ENCODE measurements at places on chromosomes 6 and 20.

DNA sequence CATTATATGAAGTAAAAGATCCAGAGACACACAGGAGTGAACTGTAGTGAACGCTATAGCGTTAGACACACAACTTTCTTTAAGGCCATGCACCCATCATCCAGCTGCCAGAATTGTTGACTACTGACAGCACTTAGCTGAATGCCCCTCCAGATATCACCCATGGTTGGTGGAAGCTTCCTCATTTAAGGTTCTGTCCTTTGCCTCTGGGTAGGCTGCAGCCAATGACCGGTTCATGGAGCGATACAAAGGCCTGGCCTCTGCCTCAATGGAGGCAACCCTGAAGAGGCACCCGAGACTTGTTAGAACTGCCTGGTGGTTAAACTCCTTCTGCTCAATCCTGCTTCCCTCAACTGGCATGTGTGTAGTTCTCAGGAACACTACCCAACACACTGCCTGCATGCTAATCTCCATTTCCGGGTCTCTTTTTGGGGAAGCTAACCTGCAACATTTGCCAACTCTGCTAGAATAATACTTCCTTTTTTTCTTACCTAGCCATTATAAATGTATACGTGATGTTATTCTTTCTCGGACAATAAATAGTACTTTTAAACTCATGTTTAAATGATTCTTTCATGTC lies 49.8 kb upstream of the THEMIS start:
- no peak for DNase-seq

DNA sequence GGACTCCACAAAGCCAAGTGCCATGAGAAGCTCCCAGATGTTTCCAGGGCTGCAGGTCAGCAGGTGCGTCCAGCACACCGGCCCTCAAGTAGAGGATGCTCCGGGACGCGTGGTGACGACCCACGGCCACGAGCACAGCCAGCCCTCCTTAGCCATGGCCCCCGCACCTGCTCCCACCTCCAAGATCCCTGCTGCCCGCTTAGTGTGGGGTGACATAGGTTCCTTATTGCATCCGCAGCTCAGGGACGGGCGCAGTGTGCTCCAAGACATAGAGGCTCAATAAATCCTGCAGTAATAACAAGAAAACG lies 138.1 kb upstream of the RPS6KA2 start:
- no peak for DNase-seq

DNA sequence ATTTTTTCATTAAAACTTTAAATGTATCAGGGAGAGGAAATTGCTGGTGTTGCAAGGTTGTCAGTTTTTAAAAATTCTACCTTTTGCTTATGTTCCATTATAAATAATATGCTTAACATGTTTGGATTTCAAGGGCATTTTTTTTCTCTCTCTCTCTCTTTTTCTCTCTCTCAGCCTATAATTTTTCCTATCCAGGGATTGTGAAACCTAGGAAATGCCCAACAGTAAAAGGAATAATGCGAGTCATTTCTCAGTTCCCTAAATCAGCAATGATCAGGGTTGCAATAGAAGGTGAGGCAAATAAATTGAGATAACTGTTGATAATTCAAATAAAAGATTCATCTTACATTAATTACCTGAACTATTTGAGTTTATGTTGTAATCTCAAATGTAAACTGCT lies 53.2 kb upstream of the IFNGR1 start:
- no peak for DNase-seq

- DNase-seq: no peak
Measured at GRCh38 chr6:7821426-7821825, 89.2 kb downstream of the TXNDC5 start.

DNA sequence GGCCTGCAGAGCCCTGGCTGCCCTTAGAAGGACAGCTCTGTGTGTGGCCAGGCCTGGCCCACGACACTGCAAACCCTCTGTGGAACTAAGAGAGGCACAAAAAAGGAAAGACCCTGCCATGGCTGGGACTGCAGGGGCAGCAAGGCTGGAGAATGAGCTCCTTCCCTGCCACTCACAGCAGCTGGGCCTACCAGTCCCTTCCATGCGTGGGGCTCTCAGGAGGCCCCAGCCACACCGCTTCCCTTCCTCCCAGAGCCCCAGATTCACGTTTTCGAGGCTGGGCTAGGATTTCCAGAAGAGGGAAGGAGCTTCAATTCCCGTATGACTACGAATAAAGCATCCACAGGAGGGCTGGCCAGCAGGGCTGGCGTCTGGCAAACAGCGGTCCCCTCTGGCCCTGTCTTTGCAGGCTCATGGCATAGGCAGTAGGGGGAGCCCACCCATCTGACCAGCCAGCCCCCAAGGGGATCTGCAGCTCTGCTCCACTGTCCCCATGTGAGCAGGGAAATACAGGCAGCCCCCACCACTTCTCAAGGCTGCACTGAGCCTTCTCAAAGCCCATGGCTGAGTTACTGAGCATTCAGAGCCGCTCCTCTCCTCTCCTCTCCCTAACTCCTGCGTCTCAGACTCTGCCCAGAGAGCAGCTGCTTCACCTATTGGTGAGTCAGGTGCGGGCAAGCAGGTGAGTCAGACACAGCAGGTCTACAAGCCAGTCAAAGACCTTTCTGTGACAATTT lies 53.1 kb downstream of the NINL start:
- DNase-seq: no peak

- DNase-seq: no peak
Measured at GRCh38 chr6:152164957-152165356, 357.5 kb downstream of the ESR1 start.

- no peak for DNase-seq
Measured at GRCh38 chr6:6319952-6320811, at the start of gene F13A1. Gene F13A1 (minus strand): TSS chr6:6320662. CDS start chr6:6318664, 1,998 bp downstream.

DNA sequence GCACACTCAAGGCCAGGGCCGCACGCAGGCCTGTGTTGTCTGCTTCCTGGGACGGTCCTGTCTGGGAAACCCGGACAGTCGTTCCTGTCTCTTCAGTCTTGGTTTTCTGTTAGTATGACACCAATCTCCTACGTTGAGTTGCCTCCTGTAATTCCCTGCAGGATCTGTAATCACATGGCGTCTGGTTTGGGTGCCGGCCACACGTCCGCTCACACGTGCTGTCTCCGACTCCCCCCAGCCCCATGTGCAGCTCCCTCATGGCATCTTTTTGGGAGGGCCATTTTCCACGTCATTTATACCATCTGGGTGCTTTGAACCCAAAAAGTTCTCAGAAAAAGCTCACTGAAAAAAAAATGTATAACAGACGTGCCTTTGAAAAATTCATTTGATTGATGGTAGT lies 23.2 kb downstream of the DLL1 start:
- no peak for DNase-seq

DNA sequence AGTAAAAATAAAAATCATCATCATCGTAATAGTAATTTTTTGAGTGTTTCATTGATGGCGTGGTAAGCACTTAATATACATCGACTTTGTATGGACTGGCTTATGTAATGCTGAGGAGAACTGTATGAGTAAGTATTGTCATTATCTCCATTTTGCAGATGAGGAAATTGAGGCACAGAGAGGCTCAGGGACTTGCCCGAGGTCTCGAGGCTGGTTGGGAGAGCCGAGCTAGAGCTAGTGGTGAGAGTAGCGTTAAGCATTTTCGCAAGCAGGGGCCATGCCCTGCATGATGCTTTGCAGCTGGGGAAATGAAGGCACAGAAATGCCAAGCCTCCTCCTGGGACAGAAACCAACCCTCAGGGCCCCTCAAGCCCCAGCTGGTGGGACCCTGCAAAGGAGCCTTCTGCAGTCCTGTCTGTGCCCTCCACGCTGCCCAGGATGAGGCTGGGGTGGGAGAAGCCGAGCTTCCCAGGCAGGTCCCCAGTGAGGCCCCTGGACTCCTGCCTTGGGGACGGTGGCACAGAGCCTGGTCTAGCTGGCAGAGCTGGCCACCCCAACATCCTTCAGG lies 31.1 kb upstream of the STX16 start:
- no peak for DNase-seq

DNA sequence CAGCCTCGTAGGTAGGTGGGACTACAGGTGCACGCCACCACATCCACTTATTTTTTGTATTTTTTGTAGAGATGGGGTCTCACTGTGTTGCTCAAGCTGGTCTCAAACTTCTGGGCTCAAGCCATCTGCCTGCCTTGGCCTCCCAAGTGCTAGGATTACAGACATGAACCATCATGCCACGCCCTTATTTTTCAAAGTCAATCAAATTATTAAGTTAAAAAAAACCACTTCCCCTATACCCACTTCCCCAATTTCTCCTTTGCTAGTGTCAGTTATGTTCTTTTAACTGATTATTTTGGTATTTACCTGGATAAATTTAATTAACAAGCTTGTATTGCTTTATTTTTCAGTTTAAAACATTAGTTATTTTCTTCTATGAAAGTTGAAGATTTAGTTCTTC lies 49.6 kb downstream of the RIOK1 start:
- no peak for DNase-seq

DNA sequence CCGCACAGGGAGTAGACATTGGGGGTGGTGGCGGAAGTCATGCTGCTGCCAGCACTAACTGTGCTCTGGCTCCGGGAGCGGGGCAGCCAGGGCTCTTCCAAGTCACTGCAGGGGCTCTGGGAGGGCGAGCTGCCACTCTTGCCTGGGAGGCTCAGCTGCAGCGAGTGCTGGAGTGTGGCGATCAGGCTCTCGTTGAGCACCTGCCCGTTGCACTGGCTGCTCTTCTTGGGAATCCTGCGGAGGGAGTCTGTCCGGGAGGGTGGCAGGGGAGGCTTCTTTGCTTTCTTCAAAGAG lies 28.0 kb downstream of the HEBP2 start:
- DNase-seq: no peak

DNA sequence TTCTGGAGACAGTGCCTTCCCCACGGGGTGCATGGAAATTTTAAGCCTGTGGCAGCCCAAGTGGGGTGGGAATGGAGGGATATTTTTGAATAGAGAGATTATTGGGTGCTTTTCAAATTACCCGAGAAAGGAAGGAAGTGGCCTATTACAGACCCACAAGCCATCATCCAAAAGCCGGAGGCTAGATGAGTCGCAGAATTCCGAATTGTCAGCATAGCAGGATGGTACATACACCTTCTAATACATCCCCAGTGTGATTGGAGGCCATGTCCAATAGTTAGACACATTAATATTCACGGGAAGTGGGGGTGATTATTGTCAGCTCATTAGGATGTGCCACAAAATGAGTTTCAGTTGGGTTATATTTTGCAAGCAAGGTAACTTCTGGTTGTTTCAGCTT lies 133.0 kb downstream of the FIG4 start:
- no peak for DNase-seq

GRCh38 chr6:136541395-136541794 lies 8.8 kb downstream of the MAP7 start:
- no peak for DNase-seq

GRCh38 chr6:103142902-103143301 lies 1716.8 kb downstream of the HACE1 start:
- DNase-seq: no peak

- no peak for DNase-seq
Measured at GRCh38 chr20:37921341-37921929, 18.5 kb downstream of the VSTM2L start.

DNA sequence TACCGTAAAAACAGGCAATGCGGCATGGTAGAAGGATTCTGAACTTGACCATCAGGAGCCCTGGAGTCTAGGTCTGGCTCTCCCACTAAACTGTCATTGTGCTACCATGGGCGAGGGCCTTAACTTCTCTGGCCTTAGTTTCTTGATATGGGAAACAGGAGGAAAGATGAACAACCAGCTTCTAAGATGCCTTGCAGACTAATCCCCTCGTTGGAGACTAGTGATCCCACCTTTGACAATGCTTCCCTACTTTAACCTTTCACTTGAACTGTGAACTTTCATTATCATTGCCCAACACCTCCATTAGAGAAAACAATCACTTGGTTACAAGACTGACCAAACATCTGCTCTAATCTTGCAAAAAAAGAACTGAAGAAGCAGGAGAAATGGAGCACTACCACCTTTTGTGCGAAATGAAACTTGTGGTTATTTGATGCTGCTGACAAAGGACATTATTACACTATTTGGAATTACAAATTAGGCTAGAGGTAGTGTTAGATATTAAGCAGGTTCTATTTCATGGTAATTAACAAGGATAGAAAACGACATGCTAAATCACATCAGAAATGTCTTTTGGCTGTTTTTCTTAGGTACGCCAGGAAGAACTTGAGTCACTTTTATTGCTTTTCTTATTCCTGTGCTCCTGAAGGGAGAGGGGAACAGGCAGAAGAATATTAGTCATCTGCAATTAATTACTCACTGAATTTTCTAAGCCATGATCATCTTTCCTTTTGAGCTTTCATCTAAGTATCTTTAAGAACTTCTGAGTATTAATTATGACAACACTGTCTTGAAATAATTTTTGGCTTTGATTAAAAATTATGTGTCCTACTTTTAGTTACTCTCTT lies 39.1 kb upstream of the ARHGAP18 start:
- DNase-seq: peak; percentile 78

DNA sequence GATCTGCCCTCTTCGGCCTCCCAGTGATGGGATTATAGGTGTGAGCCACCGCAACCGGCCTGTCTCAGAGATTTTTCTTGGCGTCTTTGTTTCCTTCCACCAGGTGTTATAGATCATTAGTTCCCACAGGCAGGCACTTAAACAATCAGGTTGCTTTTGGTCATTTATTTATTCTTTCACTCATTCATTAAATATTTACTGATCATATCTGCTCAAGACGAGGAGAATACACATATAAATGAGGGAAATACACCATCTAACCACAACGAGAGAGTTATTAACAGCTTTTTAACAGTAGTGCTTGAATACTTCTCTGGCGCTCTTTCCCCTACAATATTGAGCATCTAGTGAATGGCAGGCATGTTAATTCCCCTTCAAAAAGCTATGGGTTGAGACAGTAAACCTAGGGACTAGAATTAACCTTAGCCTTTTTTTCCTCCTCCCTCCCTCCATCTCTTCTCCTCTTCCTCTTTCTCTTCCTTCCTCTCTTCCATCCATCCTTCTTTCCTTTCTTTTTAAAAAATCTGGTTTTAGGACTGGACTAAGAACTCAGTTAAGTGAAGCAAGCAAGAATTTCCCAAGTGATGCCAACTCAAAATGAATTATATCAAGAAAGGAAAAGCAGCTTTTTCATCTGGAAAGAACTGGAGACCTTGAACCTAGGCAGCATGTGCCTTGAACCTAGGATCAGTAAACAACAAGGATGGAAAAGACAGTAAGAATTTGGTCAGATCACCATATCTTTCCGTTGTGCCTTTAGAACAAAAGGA lies 41.1 kb upstream of the RFPL4B start:
- no peak for DNase-seq

Data from astrocyte of the spinal cord (primary cell).